Activated T-helper 9 cell treated with anti-CD3 and anti-CD28 coated beads, Interleukin-2, amount 50 U/mL, for 16 hours (primary cell): ENCODE measurements at places on chromosomes 12 and 14.

DNA sequence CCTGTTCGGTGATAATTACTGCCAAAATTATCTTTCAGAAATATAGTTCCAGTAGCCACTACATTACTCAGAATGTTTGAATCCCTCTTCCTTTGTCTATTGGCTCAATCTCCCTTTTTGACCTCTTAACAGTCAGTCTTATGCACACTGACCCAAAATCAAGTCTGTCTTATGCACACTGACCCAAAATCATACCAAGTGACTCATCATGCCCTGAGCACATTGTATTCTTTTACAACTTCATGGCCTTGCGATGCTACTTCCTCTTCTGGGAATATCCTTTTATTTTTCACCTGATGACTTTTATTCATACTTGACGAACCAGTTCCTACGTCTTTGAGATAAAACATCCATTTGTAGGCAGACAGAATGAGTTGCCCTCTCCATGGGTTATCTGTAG lies 182.3 kb downstream of the NPAS3 start:
- DNase-seq = no peak

DNA sequence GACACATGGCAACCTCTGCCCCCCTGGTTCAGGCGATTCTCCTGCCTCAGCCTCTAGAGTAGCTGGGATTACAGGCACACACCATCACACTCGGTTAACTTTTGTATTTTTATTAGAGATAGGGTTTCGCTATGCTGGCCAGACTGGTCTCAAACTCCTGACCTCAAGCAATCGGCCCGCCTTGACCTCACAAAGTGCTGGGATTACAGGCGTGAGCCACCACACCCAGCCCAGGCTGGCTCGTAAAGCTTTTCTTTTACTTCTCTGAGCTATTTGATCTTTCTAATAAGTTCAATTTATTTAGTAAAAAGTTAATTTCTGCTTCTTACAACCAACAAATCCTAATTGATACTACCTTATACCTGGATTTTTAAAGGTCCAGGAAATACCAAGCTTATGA lies 127.4 kb upstream of the KRR1 start:
- no peak for DNase-seq

DNA sequence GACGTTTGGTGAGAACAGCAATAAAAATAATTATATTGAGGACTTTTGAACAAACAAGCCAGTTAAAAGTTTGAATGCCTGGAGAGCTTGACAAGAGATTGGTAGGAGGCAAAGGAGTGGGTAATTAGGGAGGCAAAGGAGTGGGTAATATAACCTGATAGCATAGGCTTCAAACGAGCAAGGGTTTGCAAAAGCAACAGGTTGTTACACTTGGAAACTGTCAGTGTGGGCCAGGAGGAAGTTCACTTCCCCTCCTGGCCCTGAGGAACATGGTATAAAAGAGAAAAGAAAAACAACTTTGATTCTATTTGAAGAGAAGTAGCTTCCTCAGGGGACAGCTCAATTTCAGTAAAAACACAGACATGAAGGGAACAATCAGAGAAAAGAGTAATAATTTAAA lies 121.7 kb downstream of the CCER1 start:
- DNase-seq = no peak

DNA sequence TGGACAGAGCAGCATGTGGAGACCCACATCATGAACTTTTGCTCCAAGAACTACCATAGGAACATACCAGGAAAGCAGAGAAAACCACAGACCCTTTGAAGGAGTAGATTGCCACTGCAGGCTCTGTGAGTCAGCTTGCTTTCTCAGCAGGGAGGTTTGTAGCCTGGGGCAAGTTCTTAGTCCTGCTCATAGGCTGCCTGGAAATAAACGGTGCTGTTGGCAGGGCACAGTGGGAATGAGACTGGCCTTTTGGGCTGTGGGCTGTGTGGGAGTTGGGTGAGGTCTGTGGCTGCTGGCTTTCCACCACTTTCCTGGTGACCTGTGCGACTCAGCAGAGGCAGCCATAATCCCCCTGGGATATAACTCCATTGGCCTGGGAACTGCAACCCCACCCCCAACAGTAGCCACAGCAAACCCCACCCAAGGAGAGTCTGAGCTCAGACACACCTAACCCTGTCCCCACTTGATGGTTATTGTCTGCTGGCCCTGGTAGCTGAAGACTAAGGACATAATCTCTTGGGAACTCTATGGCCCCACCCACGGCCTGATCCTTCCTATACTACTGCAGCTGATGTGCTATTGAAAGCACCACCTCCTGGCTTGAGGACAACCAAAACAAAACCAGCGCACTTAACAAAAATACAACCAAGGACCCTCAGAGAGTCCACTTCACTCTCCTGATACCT lies 192.1 kb upstream of the GARIN6 start:
- no peak for DNase-seq
